Activated CD4-positive, alpha-beta T cell treated with anti-CD3 and anti-CD28 coated beads, Interleukin-2, amount 10 ng/mL, durations not matched to agents 7 days and 5 days (primary cell): ENCODE measurements at places on chromosomes 13 and 19. TPM values are rescaled to one million over a fixed set of nuclear protein-coding genes. Genes with fewer than 3 reads are reported as not detected.

GRAMD1A gene
- total RNA-seq: 114 TPM

EDNRB gene
- not detected for total RNA-seq

MBD3L2 gene
- not detected for total RNA-seq

TMEM238 gene
- 20.6 TPM for total RNA-seq

IL17D gene
- total RNA-seq: not detected

SLITRK6 gene
- total RNA-seq: not detected

CBARP gene
- not detected for total RNA-seq

ANKRD24 gene
- total RNA-seq: 0.60 TPM

PRTN3 gene
- total RNA-seq: not detected

FGF22 gene
- total RNA-seq: not detected

DNA sequence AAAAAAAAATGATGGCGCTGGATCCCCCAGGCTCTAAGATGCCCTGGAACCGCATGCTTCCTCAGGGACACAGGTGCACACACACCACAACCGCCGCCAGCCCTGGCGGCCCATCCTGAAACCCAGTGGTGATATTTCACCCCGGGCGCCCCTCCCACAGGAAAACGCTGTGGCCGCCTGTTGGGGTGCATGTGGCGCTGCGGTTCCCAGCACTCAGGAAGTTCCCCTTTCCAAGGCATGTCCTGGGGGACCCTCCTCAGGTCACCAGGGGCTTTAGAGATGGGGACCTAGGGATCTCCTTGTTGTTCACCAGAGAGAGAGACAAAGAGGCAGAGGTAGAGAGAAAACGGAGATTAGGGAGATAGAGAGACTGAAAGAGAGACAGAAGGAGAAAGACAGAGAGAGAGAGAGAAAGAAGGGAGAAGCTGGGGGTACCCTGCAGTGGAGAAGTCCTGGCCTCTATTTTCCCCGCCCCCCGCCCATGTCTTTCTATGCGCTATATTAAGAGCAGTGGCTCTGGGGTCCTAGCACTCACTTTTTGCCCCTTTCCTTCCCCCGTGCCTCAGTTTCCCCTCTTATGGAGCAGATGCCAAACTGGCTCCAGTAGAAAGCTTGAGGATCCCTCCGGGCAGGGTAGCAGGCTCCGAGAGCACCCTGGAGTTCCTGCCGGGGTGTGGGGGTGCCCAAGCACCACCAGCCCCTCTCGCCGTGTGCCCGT, 2.3 kb downstream of the ADGRE2 start:
- DNase-seq: no peak
- H3K27ac ChIP-seq: peak overlapping the region; percentile 2
- peaks cover 19% of the 10 kb centered on the region for H3K27me3 ChIP-seq
- no peak overlapping the region for H3K4me3 ChIP-seq
- peaks cover 15% of the 10 kb centered on the region for H3K4me1 ChIP-seq

DNA sequence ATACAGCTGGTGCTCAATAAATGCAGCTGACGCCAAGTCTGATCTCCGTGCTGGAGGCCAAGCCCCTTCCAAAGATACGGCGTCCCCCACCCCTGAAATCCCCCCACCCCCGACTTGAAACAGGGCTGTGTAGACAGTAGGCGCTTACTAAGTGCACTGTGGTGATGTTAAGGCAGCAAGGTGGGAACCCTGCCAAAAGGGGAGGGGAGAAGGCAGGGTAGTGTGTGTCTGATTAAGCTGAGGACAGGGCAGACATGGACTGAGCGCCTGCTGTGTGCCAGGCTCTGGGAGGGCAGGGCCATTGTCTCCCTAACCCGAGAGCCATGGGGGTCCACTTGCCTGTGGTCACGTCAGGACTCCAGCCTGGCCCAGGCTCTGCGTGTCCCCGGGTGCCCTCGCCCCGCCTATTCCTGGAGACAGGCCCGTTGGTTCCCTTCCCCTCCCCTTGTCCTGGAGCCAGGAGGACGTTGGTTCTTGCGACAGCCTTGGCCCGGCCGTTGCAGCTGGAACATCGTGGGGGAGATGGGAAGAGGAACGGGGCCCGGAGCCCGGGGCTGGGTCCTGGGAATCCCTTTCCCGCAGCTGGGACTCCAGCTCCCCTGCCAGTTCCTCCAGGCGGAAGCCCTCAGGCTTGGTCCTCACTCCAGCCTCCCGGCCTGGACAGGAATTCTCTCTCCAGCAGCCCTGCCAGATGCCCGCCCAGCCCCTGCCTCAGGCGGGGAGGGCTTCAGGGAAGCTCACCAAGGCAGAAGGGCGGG, 1.7 kb upstream of the ELANE start:
- H3K27ac ChIP-seq: no peak overlapping the region
- no peaks in the 10 kb centered on the region for H3K36me3 ChIP-seq
- no peaks in the 10 kb centered on the region for H3K4me1 ChIP-seq
- no peak for DNase-seq

- H3K27ac ChIP-seq: no peak overlapping the region
- H3K4me1 ChIP-seq: no peaks in the 10 kb centered on the region
- H3K4me3 ChIP-seq: no peak overlapping the region
- DNase-seq: no peak
- H3K36me3 ChIP-seq: no peaks in the 10 kb centered on the region
Measured at GRCh38 chr13:98072476-98072875, 70.4 kb upstream of the FARP1 start.

DNA sequence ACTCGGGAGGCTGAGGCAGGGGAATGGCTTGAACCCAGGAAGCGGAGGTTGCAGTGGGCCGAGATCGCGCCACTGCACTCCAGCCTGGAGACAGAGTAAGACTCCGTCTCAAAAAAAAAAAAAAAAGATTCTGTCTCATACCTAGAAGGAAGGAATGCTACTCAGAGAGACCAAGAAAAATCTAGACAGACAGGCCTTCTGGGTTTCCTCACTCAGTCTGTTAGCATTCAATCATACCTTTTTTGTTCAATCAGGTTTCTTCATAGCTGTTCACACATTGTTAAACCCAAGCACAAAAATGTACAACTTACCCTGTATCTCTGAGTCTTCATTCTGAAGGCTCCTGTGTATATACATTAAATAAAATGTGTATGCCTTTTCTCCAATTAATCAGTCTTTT, 40.5 kb downstream of the ZNF823 start:
- peaks cover 21% of the 10 kb centered on the region for H3K27me3 ChIP-seq
- no peaks in the 10 kb centered on the region for H3K36me3 ChIP-seq
- no peak for DNase-seq
- peaks cover 14% of the 10 kb centered on the region for H3K4me1 ChIP-seq
- H3K27ac ChIP-seq: no peak overlapping the region
- H3K4me3 ChIP-seq: no peak overlapping the region

- no peaks in the 10 kb centered on the region for H3K4me1 ChIP-seq
- DNase-seq: no peak
- no peak overlapping the region for H3K27ac ChIP-seq
- peaks cover 53% of the 10 kb centered on the region for H3K36me3 ChIP-seq
Measured at GRCh38 chr19:46378268-46378667, 31.4 kb downstream of the PPP5C start.

- H3K27me3 ChIP-seq: no peaks in the 10 kb centered on the region
- no peak overlapping the region for H3K4me3 ChIP-seq
- DNase-seq: no peak
- H3K36me3 ChIP-seq: no peaks in the 10 kb centered on the region
Measured at GRCh38 chr13:26412263-26412662, 145.2 kb upstream of the WASF3 start.

DNA sequence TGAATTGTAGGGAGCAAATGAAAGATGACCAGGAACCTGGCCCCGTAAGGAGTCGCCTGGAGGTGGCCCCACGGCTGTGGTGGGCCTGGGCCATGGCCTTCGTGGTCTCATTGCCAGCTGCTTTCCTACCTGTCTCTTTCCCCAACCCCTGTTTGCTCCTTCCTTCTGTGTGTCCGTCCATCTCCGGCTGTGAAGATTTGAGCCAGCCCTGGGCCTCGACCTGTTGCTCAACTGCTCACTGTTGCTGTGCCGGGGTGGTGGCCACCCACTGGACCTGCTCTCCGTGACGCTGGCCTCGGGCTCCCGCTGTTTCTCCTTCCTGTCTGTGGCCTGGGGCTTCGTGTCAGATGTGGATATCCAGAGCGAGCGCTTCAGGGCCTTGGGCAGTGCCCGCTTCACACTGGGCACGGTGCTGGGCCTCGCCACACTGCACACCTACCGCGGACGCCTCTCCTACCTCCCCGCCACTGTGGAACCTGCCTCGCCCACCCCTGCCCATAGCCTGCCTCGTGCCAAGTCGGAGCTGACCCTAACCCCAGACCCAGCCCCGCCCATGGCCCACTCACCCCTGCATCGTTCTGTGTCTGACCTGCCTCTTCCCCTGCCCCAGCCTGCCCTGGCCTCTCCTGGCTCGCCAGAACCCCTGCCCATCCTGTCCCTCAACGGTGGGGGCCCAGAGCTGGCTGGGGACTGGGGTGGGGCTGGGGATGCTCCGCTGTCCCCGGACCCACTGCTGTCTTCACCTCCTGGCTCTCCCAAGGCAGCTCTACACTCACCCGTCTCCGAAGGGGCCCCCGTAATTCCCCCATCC, 8.5 kb downstream of the DBP start:
- no peak overlapping the region for H3K4me3 ChIP-seq
- peaks cover 52% of the 10 kb centered on the region for H3K4me1 ChIP-seq
- H3K27ac ChIP-seq: no peak overlapping the region
- peaks cover 18% of the 10 kb centered on the region for H3K36me3 ChIP-seq
- no peaks in the 10 kb centered on the region for H3K27me3 ChIP-seq
- DNase-seq: no peak

- no peaks in the 10 kb centered on the region for H3K36me3 ChIP-seq
- peaks cover 70% of the 10 kb centered on the region for H3K4me1 ChIP-seq
- peak overlapping the region; percentile 58 for H3K4me3 ChIP-seq
- H3K27ac ChIP-seq: peak overlapping the region; percentile 97
- no peak for DNase-seq
Measured at GRCh38 chr19:14375582-14376291, 5.5 kb upstream of the ADGRE5 start.

- H3K4me3 ChIP-seq: no peak overlapping the region
- no peak overlapping the region for H3K27ac ChIP-seq
- H3K36me3 ChIP-seq: no peaks in the 10 kb centered on the region
- DNase-seq: no peak
Measured at GRCh38 chr19:48676887-48677286, 4.1 kb upstream of the NTN5 start.

DNA sequence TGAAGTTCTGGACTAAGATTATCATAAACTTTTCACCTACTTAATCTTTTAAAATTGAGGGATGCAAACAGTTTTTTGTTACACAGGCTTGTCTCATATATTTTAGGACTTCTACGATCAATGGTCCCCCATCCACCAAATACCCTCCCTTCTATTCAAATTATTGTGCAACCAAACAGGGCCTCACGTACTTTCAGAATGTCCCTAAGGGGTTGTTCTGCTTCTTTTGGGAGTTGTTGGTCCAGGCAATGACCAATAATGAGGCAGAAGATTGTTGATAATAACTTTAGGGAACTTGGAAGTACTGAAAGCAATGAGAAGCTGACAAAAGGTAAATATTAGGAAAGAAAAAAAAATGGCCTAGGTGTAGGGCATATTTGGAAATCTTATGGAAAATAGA, 2.9 kb downstream of the DNAJC15 start:
- H3K4me1 ChIP-seq: peaks cover 32% of the 10 kb centered on the region
- no peak for DNase-seq
- no peak overlapping the region for H3K27ac ChIP-seq
- no peaks in the 10 kb centered on the region for H3K27me3 ChIP-seq
- peaks cover 37% of the 10 kb centered on the region for H3K36me3 ChIP-seq
- H3K4me3 ChIP-seq: no peak overlapping the region

GRCh38 chr13:111491659-111492058, 171.2 kb downstream of the TEX29 start:
- no peak overlapping the region for H3K4me3 ChIP-seq
- no peaks in the 10 kb centered on the region for H3K4me1 ChIP-seq
- no peaks in the 10 kb centered on the region for H3K27me3 ChIP-seq
- no peaks in the 10 kb centered on the region for H3K36me3 ChIP-seq
- no peak overlapping the region for H3K27ac ChIP-seq

GRCh38 chr13:33817513-33817900, 442 bp upstream of the RFC3 start:
- peaks cover 41% of the 10 kb centered on the region for H3K4me1 ChIP-seq
- H3K27me3 ChIP-seq: peaks cover 7% of the 10 kb centered on the region
- no peak for DNase-seq
- peak overlapping the region; percentile 98 for H3K27ac ChIP-seq
- H3K4me3 ChIP-seq: peak overlapping the region; percentile 91

DNA sequence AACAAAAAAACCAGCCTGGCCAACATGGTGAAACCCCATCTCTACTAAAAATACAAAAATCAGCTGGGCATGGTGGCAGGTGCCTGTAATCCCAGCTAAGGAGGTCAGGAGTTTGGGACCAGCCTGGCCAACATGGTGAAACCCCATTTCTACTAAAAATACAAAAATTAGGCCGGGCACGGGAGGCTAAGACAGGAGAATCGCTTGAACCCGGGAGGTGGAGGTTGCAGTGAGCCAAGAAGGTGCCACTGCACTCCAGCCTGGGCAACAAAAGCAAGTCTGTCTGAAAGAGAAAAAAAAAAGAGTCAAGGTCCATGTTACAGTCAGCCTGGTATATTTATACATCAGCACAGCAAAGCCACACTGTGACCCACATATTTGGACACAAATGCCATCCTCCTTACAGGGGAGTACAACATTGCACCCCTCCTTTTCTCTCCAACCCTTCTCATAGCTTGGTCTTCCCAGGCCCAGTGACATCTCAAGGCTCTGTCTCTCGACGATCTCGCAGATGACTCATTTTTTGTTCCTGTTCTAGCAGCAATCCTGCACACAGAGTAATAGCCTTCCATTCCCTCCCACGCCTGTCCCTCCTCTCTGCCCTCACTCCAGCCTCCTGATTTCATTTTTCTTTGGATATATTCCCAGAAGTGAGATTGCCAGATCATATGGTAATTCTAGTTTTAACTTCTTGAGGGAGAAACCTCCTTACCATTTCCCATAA, 21.0 kb upstream of the DPP9 start:
- peaks cover 4% of the 10 kb centered on the region for H3K4me1 ChIP-seq
- H3K4me3 ChIP-seq: no peak overlapping the region
- H3K27me3 ChIP-seq: peaks cover 17% of the 10 kb centered on the region
- no peak for DNase-seq

GRCh38 chr19:19498255-19498991, 16.9 kb downstream of the TSSK6 start:
- no peaks in the 10 kb centered on the region for H3K4me1 ChIP-seq
- no peak overlapping the region for H3K4me3 ChIP-seq
- H3K27ac ChIP-seq: no peak overlapping the region

DNA sequence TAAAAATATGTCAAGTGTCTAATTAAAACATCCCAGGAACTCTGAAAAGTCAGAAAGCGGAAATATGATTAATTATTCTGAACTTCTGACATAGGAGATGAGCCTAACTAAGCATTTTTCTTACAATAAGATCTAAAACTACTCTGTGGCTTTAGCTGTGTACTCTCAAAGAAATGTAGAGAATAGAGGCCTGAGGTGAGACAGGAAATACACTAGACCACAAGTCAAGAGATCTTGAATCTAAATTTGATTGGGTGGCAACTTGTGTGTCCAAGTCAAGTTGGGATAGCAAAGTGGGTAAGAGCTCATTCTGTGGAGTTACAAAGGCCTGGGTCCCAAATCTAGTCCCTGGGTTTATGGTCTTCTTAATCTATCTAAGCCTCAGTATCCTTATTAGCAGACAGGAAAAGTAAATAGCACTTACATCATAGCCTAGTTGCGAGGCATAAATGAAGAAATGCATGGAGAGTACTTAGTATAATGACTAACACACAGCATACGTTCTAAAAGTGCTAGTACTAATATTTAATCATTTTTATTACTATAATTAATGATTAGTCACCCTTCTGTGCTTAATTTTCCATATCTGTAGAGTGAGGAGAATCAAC, 9.4 kb upstream of the LRRC63 start:
- H3K36me3 ChIP-seq: peaks cover 10% of the 10 kb centered on the region
- DNase-seq: peak; percentile 33
- H3K27me3 ChIP-seq: no peaks in the 10 kb centered on the region
- peak overlapping the region; percentile 12 for H3K4me3 ChIP-seq
- H3K4me1 ChIP-seq: peaks cover 52% of the 10 kb centered on the region
